T-helper 17 cell (primary cell): ENCODE measurements at places on chromosomes 5 and 9. TPM values are rescaled to one million over a fixed set of nuclear protein-coding genes. Genes with fewer than 3 reads are reported as not detected.

- DNase-seq = no peak
- H3K4me1 ChIP-seq = peaks cover 38% of the 10 kb centered on the region
Observed at GRCh38 chr5:42991404-42992087, 48.6 kb downstream of the ANXA2R start.

Gene DRD1
- not detected for total RNA-seq

Gene PLAC8L1
- 0.94 TPM for total RNA-seq

- no peak for DNase-seq
- no peak overlapping the region for H3K27ac ChIP-seq
- no peaks in the 10 kb centered on the region for H3K4me1 ChIP-seq
- no peaks in the 10 kb centered on the region for H3K27me3 ChIP-seq
Observed at GRCh38 chr9:71218774-71219173, 97.4 kb upstream of the TRPM3 start.

GRCh38 chr9:7289773-7290172 lies 509.8 kb downstream of the DMAC1 start:
- H3K4me1 ChIP-seq = no peaks in the 10 kb centered on the region
- no peak overlapping the region for H3K27ac ChIP-seq
- H3K4me3 ChIP-seq = no peak overlapping the region
- H3K27me3 ChIP-seq = peaks cover 27% of the 10 kb centered on the region
- no peak for DNase-seq
